NCI-H526 (cell line): ENCODE measurements at places on chromosomes 2 and 18.
A peak's percentile ranks its signal among the peaks of the same experiment; 100 is the strongest.

DNA sequence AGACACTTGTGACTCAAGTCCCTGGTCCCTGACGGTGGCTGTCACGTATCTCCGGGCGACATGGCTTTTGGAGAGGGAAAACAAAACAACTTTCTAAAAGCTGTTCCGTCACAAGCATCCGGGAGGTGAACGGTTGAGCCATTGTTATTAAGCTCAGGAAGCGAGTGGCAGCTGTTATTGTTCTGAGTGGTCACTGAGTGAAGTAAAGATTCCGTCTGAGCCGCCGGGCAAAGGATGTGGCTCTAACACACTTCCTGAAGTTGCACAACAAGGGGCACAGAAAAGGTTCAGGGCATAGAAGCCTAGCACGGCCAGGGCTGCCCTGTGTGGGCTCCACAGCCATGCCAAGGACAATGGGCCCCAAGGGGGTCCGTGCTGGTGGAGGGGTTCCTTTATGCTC lies 24.3 kb downstream of the INPP5D start:
- no peak for DNase-seq

- DNase-seq, result no peak
Measured at GRCh38 chr2:20071397-20072383, 20.3 kb upstream of the LAPTM4A start.

DNA sequence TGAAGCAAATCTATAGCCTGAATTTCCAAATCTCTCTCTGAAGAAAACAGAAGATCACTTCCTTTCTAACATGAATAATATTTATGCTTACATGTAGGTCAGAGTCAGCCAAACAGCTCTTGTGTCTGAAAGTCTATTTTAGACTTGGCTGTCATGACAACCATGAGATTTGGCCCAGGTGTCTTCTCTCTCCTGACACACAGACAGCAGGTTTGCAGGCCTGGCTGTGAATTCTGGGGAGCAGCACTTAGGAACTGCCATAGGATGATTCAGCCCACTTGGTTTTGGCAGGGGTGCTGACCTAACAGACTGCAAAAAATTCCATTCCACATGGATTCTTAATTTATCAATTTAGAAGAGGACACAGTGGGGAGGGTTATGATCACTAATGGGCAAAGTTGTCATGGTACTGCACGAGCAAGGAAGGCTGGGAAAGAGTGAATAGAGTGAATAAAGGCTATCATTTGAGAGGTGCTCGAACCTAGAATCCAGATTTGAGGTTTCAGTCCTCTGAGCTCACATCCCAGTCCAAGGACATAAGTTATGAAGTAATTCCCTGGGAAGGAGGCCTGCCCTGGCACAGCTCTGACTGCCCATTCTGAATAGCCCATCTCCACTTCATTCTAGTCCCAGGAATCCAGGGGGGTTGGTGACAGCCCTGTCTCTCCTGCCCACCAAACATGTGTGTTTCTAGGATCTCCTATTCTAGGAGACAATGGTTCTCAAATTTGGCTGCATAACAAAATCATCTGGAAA lies 453.9 kb upstream of the TRIB2 start:
- DNase-seq, result no peak

GRCh38 chr2:29576231-29576630 lies 345.2 kb downstream of the ALK start:
- DNase-seq, result no peak

GRCh38 chr18:33116376-33116775 lies 324.1 kb downstream of the CCDC178 start:
- DNase-seq, result no peak

DNA sequence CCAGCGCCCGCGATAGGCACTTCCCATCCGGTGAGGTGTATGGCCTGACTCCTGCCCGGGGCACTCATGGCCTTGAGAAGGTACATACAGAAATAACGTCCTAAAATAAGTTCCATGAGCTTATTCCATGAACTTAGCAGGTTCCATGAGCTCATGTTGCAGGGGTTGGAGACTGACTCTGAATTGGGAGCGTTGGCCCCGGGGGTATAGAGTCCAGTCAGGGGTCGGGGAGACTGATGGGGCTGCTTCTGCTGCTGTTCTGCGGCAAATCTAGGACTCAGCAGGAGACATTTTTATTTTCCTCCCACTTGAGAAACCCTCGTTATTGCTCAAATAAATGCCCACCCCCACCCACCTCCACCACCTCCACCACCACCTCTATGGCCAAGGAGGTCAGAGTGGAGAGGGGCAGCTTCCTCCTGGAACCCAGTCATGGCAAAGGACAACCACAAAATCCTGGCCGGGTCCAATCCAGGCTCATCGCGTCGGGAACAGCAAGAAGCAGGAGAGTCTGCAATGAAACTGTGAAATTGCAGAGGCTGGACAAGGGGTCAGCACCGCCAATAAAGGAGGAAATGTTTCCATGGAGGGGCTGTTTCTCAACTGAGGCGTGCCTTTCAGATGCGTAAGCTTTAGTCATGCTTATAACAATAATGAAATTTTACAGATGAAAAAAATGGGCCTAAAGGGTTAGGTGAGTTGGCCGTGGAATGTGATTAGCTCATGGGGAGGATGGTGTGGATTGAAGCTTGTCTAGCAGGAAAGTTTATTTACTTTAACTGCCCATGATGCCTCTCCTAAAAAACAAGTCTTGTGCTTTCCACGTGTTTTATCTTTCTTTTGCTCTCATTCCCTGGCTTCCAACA lies 136.6 kb upstream of the ALKAL2 start:
- no peak for DNase-seq

- DNase-seq, result no peak
Measured at GRCh38 chr18:23912356-23912755, 102.2 kb upstream of the TTC39C start.

GRCh38 chr18:55997151-55997561 lies 409.2 kb upstream of the TCF4 start:
- DNase-seq, result no peak

GRCh38 chr2:218145124-218145523 lies 19.3 kb downstream of the CXCR2 start:
- no peak for DNase-seq

DNA sequence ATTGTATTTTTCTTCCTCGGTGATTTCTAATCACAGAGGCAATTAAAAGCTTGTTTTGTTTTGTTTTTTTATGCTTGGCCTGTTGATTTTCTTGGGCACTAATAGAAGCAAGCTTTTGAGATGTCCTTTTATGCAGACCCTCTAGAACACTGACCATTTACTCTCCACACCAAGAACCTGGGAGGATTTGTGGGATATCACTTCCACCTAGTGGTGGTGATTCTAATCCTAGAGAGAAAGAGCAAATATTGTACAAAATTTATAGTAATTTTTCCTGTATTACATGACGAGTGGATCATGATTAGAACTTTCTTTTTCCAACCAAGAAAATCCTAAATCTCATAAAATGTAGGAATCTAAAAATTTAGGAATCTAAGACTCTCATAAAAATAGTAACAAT lies 23.4 kb downstream of the NEMP2 start:
- DNase-seq, result peak; percentile 14

- no peak for DNase-seq
Measured at GRCh38 chr18:2918761-2919550, 72.2 kb downstream of the EMILIN2 start.

- DNase-seq, result no peak
Measured at GRCh38 chr2:7837237-7837760, 844.6 kb upstream of the ID2 start.

- DNase-seq, result no peak
Measured at GRCh38 chr2:73925033-73925704, 1.5 kb upstream of the DGUOK start.

DNA sequence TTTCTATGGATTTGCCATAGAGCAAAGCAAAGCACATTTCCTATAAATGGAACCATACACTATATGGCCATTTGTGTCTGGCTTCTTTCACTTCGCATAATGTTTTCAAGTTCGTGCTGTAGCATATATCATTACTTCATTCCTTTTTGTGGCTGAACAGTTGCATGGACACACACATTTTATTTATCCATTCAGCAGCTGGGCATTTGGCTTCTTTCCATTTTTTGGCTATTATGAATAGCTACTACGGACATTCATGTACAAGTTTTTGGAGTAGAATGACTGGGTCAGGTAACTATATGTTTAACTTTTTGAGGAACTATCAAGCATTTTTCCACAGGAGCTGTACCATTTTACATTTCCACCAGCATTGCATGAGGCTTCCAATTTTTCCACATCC lies 10.7 kb upstream of the SELENOI start:
- DNase-seq, result no peak

DNA sequence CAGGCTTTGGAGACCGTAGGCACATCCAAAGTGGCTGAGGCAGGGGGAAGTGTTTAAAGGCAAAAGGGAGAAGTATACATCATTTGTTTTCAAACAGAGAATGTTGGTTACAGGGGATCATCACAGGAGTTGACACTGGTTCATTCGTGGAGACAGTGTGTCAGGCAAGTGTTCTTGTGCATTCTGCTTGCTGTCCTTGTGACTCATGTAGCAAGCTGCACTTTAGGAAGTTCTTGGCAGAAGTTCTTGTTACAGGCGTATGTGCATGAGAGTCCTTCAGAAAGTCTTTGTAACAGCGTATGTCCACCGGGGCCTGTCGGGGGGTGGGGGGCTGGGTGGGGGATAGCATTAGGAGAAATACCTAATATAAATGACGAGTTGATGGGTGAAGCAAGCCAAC lies 36.5 kb upstream of the B4GALT6 start:
- DNase-seq, result no peak

DNA sequence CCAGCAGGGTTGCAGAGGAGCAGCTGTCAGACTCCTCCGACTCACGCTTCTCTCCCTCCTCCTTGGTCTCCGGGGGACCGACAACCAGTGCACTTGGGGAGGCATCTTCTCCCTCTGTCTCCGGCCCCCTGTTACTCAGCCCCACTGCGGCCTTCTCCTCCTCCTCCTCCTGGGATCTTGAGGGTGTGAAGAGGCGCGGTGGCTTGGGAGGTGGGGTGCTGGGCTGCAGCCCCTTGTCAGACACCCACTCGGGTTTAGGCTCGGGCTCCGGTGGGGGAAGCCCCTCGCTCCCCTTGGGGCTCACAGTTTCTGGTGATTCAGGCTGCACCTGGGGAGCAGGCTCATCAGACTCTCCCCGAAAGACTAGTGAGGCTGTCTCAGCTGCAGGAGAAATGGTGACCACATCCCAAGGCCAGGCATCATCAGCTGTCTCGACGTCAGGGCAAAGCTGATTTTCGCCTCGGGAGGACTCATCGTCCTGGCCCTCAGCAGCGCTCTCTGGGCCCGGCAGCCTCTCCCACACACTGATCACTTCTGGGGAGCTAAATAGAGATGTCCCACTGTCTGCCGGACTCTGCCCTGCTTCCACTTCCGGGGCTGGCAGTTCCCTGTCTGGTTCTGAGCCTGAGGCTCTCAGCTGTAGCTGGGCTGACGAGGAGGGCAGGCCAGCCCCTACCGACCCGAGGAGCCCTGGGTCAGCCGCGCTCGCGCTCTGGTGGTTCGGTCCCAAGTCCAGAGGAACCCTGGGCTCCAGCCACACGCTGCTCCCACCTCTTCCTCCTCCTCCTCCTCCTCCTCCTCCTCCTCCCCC lies 9.0 kb upstream of the SFXN5 start:
- DNase-seq, result no peak

- DNase-seq, result no peak
Measured at GRCh38 chr2:141439524-141439923, 691.3 kb downstream of the LRP1B start.
